ENCODE measurements at places on chromosomes 7 and 10. TPM values are rescaled to one million over a fixed set of nuclear protein-coding genes. Genes with fewer than 3 reads are reported as not detected.

GNGT1 gene
- total RNA-seq = not detected

ZNF467 gene
- 0.36 TPM for total RNA-seq

TUBB8 gene
- not detected for total RNA-seq

GOLGA7B gene
- under 0.01 TPM for total RNA-seq

OR13A1 gene
- not detected for total RNA-seq

DYDC1 gene
- not detected for total RNA-seq

CYP3A4 gene
- not detected for total RNA-seq

ACSM6 gene
- not detected for total RNA-seq

ASB10 gene
- not detected for total RNA-seq

CPEB3 gene
- total RNA-seq = 0.81 TPM

OIT3 gene
- not detected for total RNA-seq

ICA1 gene
- 0.12 TPM for total RNA-seq

SPDYE9 gene
- total RNA-seq = not detected

DCLRE1C gene
- total RNA-seq = 18.6 TPM

NT5C2 gene
- total RNA-seq = 66.5 TPM

PLXNA4 gene
- 2.8 TPM for total RNA-seq

TMEM225B gene
- 1.6 TPM for total RNA-seq

RADIL gene
- total RNA-seq = 2.3 TPM

HABP2 gene
- total RNA-seq = not detected

ZNF488 gene
- total RNA-seq = under 0.01 TPM

TMEM229A gene
- not detected for total RNA-seq

NXPH1 gene
- total RNA-seq = not detected

SUMF2 gene
- total RNA-seq = 218 TPM

CPVL gene
- 1.3 TPM for total RNA-seq

KLF14 gene
- 0.12 TPM for total RNA-seq

VPS37D gene
- total RNA-seq = 3.6 TPM

STEAP2 gene
- 50.0 TPM for total RNA-seq

GJD4 gene
- 0.16 TPM for total RNA-seq

GCK gene
- total RNA-seq = 0.36 TPM

FXYD4 gene
- not detected for total RNA-seq

OPALIN gene
- total RNA-seq = not detected

NME8 gene
- total RNA-seq = not detected

ASB4 gene
- total RNA-seq = 0.16 TPM

OR2A42 gene
- under 0.01 TPM for total RNA-seq

TMEM130 gene
- total RNA-seq = 0.12 TPM

CREB5 gene
- total RNA-seq = 2.9 TPM

VWDE gene
- not detected for total RNA-seq

C7orf33 gene
- total RNA-seq = not detected

CRYGN gene
- 0.16 TPM for total RNA-seq

CRTAC1 gene
- total RNA-seq = not detected

ANKRD61 gene
- total RNA-seq = 0.16 TPM

SFRP5 gene
- total RNA-seq = not detected

CD36 gene
- 8.9 TPM for total RNA-seq

CPA2 gene
- total RNA-seq = not detected

Measured in hair follicle dermal papilla cell (primary cell).